ENCODE measurements at places on chromosomes 6 and 20. TPM values are rescaled to one million over a fixed set of nuclear protein-coding genes. Genes with fewer than 3 reads are reported as not detected.

SNPH gene
- 4.2 TPM for polyA plus RNA-seq

KHDC1L gene
- polyA plus RNA-seq: not detected

SLC12A5 gene
- polyA plus RNA-seq: 1.7 TPM

DTD1 gene
- 23.0 TPM for polyA plus RNA-seq

ENPP5 gene
- 18.4 TPM for polyA plus RNA-seq

SRSF6 gene
- 410 TPM for polyA plus RNA-seq

VARS1 gene
- polyA plus RNA-seq: 64.8 TPM

CRISP3 gene
- polyA plus RNA-seq: not detected

TUBB1 gene
- polyA plus RNA-seq: 3.2 TPM

BCAS1 gene
- 5.3 TPM for polyA plus RNA-seq

DNA sequence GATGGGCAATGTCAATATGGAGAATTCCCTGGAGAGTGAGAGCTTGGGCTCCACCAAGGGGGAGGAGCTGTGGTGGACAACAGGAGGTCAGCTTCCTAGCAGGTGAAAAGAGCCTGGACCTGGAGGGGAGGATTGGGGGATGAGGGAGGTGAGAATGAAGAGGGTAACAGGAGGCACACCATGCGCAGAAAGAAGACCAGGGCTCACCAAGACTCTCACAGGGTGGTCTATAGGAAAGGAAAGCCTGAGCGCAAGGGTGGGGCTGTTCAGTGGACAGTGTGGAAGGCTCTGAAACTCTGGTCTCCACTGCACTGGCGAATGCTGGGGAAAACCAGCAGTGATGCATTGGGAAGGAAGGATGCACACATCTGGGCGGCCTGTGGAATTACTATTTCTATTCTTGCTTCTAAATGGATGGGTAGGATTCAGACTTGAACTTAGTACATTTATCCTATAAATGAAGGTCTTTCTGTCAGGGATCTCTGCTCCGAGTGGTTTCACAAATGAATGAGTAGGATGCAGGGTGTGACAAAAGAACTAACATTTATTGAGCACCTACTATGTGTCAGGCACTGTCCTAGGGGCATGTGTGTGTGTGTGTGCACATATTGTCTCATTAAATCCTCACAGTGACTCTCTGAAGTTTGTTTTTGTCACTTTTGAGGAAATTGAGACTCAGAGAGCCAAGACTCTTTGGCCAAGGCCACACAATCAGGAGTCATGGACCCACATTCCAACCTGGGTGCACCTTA lies 152.7 kb downstream of the CD83 start:
- no peak for DNase-seq

DNA sequence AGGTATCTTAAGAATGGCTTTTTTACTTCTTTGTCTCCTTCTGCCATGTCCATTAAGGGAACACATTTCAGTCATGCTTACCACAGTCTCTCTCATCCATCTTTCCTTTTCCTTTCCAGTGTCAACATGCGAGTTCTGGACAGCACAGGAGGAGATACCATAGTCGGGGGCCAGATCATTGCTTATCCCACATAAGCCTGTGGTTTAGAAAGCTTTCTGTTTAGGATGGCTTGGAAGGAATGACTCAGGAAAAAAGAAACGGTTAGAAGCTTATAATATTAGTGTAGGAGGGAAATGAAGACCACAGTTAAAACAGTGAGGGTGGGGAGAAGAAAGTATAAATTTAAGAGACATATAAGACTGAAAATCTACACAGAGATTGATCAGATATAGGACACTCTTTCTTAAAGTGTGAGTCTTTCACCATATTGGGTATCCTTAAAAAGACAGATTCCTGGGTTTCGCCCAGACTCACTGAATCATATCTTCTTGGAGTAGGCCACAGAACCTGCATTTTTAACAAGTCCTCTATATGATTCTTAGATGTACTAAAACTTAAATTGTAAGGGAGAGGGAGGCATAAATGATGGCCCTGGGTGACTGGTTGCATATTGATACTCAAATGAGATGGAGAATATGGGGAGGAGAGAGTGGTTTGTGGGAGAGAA lies 36.1 kb downstream of the DSE start:
- no peak for DNase-seq

- DNase-seq: no peak
Observed at GRCh38 chr20:38278763-38279162, 18.2 kb upstream of the KIAA1755 start.

DNA sequence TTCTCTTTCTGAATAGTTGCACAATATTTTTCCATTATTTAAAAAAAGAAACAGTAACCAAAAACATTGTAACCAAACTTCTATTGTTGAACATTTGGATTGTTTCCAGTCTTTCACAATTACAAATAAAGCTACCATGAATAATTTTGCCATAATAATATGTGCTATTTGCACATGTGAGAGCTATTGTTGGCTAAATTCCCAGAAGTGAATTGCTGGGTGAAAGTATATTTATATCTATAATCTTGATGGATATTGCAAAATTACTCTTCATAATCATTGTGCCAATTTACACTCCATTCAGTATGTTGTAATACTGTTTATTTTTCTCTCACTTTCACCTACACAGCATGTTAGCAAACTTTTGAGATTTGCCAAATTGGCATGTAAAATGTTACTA lies 36.6 kb upstream of the SLC22A16 start:
- no peak for DNase-seq

GRCh38 chr6:56036916-56037600 lies 161.7 kb upstream of the BMP5 start:
- no peak for DNase-seq

- DNase-seq: no peak
Observed at GRCh38 chr6:34246563-34247391, 2.0 kb downstream of the SMIM29 start.

DNA sequence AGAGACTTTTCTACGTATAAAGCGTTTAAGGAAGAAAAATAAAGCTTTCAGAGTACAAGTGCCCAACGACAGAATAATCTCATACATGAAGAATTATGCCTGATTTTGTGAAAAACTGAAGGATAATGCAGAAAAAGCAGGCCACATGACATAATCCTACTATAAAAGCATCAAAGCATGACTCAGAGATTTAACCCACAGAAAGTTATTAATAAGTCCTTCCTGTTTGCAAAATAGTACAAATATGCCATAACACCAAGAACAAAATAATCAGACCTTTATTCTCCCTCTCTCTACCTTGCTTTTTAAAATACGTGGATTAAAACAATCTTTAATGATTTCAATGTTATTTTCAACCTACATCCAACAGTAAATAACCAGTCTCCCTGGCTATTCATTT lies 118.6 kb upstream of the BCLAF1 start:
- DNase-seq: no peak

- no peak for DNase-seq
Observed at GRCh38 chr6:125406741-125407140, 105.0 kb upstream of the HDDC2 start.

GRCh38 chr6:9025228-9025627 lies 589.9 kb upstream of the SLC35B3 start:
- no peak for DNase-seq

DNA sequence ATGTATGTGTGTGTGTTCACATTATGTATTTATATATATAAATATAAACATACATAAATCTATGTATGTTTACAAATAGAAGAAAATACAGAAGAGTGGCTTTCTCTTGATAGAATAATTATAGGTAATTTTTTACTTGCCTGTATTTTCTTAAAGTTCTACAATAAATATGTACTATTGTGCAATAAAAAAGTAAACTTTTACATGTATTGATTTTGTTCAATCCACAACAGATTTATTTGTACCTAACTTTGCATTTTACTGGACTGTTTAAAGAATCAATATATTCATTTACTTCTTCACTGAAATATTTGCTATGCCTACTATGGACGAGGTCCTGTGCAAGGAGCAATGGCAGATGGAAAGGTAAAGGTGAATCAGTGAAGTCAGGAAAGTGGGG lies 14.0 kb upstream of the TAB2 start:
- no peak for DNase-seq

GRCh38 chr6:133817460-133818047 lies 71.4 kb upstream of the TCF21 start:
- no peak for DNase-seq

DNA sequence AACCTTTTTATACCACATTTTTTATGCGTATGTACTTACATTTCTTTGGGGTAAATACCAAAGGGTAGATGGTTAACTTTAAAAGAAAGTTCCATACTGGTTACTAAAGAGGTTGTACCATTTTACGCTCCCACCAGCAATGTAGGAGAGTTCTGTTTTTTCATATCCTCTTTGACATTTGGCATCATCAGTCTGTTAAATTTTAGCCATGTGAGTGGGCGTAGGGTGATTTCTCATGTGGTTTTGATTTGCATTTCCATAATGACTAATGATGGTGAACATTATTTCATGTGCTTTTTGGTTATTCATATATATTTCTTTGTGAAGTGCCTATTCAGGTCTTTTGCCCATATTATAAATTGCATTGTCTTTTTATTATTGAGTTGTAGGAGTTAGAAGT lies 194.2 kb downstream of the PRL start:
- no peak for DNase-seq

DNA sequence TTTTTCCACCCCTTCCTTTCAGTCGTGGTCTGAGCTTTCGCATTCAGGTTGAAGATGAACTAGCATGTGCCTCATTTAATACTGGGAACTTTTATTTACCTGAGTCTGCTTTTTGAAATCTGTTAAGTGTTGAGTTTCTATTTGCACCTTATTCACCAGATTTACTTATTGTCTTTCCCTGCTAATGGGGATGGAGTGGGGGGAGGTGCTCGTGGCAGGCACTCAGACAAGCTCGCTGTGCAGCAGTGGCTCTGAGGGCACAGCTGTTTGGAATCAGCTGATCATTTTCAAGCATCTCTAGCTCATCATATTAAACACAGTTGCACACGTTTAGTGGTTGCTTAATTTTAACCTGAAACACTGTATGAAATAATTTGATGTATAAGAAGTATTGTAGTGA lies 35.6 kb downstream of the UTRN start:
- DNase-seq: no peak

- no peak for DNase-seq
Observed at GRCh38 chr6:108581237-108581931, 20.7 kb downstream of the FOXO3 start.

DNA sequence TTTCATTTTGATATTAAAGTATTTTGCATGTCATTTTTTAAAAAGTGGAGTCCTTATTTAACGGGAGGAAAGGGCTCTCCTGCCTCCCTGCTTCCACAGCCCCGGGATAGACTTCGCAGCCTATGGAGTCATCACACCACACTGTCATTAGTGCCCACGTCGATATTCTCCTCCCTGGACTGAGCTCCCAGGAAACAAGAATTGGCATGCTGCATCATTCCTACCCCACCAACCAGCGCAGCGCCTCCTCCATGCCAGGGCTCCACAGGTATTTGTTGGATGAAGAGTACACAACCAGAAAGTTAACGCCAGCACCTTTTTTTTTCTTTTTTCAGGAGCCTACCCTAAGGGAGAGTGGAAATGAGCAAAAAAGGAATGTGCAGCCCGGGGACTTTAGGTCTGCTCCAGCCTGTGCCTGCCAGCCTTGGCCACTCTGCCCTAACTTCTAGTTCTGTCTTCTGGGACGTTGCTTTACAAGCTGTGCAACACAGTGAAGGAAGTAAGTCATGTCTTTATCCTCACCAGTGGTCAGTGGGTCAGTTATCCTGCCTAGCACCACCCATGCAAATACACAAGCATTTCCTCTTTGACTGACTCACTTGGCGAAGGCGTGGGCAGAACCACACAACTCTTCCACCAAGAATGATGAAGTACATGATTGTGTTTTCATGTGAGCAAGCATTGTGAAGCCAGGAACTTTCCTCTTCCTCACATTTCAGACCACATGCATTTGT lies 180.7 kb upstream of the UST start:
- no peak for DNase-seq

DNA sequence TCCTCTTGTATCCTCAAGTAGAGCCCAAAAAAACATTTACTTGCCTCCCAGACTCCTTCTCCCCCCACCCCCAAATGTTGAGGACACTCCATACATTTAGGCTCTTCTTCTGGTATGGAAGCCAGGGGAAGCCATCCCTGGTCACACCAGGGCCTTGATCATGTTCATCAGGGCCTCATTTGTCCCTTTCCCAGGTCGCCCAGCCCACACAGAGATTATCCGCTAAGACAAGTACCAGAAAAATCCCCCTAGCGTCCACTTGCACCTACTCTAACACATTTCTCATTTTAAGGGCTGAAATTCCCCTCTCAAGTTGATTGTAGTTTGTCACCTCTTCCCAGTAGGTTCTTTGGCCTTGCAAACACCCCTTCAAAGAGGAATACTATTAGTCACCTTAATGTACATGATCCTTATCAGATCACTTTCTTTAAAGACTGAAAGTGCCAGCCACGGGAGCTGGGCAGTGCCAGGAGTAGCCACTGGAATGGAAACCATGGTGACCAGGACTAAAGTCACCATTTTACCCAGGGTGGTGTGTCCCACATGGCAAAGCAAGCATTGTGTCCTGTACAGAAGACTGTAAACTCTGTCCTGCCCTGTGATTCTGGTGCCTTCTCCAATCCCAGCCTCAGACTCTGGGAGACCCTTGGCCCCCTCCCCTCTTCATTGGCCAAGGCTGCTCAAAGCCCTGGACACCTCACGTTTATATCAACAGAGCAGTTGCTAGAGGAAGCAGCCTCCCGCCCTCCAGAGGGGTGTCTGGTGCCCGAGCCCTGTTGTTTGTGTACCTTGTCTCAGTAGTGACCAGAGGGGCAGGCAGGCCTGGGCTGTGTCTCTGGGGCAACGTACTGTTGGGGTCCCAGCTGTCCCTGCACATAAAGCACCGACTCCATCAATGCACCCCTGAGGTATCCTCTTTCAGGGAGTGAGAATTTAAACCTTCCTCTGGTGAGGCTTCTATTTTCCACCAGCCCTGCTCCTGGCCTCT lies 5.0 kb upstream of the APOBEC2 start:
- no peak for DNase-seq

- no peak for DNase-seq
Observed at GRCh38 chr20:22243067-22243466, 341.3 kb downstream of the FOXA2 start.

GRCh38 chr6:143679041-143679440 lies 1.3 kb downstream of the PHACTR2 start:
- DNase-seq: no peak

DNA sequence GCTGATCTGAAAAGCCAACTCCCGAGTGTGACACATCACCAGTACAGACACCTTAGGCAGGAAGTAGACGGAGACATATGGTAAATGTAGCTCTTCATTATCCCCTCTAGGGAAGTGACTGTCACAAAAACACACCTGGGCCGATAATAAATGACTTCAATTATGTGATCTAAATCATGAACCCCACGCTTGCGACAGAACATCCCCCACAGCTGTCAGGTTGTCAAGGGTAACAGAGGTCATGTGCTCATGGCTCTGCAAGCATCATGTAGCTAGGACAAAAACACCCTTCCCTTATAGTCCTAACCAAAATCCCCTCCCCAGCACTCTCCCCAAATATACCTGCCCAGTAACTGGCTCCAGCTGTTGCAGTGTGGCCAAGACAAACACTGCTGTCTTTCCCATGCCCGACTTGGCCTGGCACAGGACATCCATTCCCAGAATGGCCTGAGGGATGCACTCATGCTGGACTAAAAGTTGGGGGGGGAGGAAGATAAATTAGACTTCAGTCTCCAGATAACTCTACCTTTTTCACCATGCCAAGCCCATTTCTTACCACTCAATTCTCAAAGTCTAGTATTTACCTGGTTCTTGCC lies 2.9 kb downstream of the DDX39B start:
- no peak for DNase-seq
